CD8-positive, alpha-beta memory T cell (primary cell): ENCODE measurements at places on chromosomes 7 and 10. TPM values are rescaled to one million over a fixed set of nuclear protein-coding genes. Genes with fewer than 3 reads are reported as not detected.

NUTM2E gene
- not detected for polyA plus RNA-seq

FBXL13 gene
- polyA plus RNA-seq = 0.43 TPM

UFSP1 gene
- polyA plus RNA-seq = 2.1 TPM

PNLIP gene
- not detected for polyA plus RNA-seq

OGDHL gene
- polyA plus RNA-seq = not detected

NDUFA5 gene
- polyA plus RNA-seq = 80.2 TPM

PTPRN2 gene
- polyA plus RNA-seq = 1.2 TPM

BEND7 gene
- not detected for polyA plus RNA-seq

TMEM236 gene
- not detected for polyA plus RNA-seq
